ENCODE measurements at places on chromosomes 2 and 18.

GRCh38 chr2:9162841-9163240 lies 43.8 kb upstream of the ASAP2 start:
- DNase-seq, result no peak

- DNase-seq, result no peak
Measured at GRCh38 chr2:194709840-194710239, 947.2 kb upstream of the SLC39A10 start.

DNA sequence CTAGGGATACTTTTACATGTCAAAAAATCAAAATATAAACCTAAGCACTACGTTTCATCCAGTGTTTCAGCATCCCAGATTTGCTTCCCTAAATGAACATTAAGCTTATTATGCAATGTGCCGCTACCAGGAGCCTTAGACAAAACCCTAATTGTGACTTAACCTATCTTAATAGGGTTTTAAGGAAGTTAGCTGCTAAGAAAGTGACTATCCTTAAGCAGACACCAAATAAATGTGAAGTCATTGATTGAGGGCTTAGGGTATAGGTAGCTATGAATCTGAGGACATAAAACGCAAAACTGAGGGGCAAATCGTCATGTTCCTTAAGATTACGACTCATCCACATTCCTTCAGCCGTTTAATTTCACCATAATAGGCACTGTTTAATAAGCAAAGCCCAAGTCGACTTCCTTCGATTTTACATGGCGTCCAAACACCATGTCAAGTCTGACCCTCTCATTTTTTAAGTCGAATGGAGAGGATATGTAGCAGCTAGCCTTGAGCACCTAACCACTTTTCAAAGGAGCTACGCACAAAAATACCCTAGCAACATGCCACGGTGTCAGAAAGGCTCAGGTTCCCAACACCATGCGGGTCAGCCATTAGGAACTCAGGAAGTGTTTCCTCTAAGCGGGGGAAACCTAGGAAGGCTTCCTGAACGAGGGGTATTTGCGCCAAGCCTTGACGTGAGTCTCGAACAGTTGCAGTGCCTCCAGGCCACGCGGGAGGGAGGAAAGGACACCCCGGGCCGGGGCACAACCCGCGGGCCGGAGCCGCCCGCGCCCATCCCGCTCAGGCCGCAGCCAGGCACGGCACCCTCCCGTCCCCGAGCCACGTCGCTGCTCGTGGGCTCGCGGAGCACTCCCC lies 1.0 kb downstream of the HDLBP start:
- no peak for DNase-seq

- DNase-seq, result no peak
Measured at GRCh38 chr18:3088449-3088848, 75.5 kb upstream of the LPIN2 start.

DNA sequence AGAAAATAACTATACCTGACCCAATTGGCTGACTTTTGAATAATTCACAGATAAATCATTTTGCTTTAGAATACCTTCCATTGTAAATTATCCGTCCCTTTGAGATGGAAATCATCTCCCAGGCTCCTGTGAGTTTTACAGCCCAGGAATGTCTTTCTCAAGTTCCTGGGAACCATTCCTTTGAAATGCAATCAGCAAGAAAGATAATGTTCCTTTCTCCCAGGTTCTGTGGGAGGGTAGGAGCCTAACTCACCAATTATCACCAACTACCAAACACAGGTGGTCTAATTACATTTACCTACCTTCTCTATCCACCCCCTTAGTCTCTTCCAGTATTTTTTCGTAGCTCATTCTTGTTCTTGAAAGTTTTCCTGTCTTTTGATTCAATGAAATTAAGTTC lies 1016.0 kb downstream of the SOCS6 start:
- no peak for DNase-seq

GRCh38 chr2:176100547-176101140 lies 1.0 kb downstream of the HOXD12 start:
- no peak for DNase-seq

DNA sequence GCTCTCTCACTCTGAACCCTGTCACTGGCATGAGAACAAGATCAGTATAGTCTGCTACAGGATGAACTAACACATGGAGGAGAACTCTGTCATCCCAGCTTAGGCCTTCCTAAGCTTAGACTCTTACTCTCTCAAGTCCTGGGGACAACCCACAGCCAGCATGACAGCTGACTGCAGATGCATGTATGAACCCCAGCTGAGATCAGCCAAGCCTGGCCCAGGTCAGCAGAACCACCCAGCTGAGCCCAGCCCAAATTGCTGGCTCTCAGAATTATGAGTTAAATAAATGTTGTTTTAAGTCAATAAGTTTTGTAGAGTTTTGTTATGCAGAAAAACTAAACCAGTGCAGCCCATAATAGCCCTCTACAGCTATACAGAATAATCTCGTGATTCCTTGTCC lies 287.3 kb downstream of the TNS1 start:
- peak; percentile 16 for DNase-seq

- no peak for DNase-seq
Measured at GRCh38 chr2:226483745-226484619, 315.6 kb downstream of the IRS1 start.

DNA sequence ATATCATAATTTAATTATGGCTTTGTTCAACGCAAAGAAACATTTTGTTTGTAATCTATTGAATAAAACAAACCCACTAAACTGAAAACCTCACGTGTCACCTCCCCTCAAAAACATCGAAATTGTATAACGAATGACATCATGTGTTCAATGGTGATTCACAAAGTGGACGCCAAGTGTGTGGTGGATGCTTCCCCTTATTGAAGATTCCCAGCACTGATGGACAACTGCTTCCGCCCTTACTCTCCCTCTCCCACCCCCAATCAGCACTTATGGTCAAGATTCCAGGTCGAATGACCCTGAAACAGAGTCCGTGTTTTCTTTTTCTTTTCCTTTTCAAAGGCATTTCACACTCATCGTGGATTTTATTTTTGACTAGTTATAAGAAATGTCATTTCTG lies 383.0 kb upstream of the SMIM21 start:
- no peak for DNase-seq

DNA sequence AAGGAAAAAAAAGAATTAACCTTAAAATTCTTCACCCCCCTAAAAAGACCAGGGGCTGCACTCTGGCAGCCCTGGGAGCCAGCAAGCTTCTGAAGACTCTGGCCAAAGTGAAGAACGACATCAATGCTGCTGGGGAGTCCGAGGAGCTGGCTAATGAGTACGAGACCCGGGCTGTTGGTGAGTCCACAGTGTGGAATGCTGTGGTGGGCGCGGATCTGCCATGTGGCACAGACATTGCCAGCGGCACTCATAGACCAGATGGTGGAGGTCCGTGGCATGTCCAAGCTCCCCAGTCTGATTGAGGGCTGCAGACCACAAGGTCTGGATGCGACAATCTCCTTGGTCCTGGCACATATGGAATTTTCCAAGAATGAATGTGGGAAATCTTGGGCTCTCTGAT lies 47.4 kb downstream of the TRPM8 start:
- DNase-seq, result no peak

GRCh38 chr2:60095202-60095815 lies 458.1 kb downstream of the BCL11A start:
- no peak for DNase-seq

DNA sequence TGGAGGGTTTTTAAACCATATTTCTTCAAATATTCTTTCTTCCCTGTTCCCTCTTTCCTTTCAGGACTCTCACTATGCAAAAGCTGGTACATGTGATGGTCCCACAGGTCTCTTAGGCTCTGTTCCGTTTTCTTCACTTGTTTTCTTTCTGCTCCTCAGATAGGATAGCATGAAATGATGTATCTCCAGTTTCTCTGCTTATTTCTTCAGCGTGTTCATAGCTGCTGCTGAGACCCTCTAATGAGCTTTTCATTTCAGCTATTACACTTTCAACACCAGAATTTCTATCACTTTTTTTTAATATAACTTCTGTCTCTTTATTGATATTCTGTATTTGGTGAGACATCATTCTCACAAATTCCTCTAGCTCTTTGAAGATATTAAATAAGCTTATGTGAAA lies 63.9 kb downstream of the KCNG2 start:
- DNase-seq, result no peak

All from right forelimb (tissue), 1 donor.